Stimulated activated CD8-positive, alpha-beta memory T cell treated with anti-CD3 and anti-CD28 coated beads, Interleukin-7, amount 100 ng/mL, for 1 hour (primary cell): ENCODE measurements at places on chromosomes 5 and 9.

- no peak for DNase-seq
Measured at GRCh38 chr9:84499969-84500582, 159.5 kb upstream of the SLC28A3 start.

- no peak for DNase-seq
Measured at GRCh38 chr9:72485821-72486593, 35.4 kb upstream of the TMC1 start.

DNA sequence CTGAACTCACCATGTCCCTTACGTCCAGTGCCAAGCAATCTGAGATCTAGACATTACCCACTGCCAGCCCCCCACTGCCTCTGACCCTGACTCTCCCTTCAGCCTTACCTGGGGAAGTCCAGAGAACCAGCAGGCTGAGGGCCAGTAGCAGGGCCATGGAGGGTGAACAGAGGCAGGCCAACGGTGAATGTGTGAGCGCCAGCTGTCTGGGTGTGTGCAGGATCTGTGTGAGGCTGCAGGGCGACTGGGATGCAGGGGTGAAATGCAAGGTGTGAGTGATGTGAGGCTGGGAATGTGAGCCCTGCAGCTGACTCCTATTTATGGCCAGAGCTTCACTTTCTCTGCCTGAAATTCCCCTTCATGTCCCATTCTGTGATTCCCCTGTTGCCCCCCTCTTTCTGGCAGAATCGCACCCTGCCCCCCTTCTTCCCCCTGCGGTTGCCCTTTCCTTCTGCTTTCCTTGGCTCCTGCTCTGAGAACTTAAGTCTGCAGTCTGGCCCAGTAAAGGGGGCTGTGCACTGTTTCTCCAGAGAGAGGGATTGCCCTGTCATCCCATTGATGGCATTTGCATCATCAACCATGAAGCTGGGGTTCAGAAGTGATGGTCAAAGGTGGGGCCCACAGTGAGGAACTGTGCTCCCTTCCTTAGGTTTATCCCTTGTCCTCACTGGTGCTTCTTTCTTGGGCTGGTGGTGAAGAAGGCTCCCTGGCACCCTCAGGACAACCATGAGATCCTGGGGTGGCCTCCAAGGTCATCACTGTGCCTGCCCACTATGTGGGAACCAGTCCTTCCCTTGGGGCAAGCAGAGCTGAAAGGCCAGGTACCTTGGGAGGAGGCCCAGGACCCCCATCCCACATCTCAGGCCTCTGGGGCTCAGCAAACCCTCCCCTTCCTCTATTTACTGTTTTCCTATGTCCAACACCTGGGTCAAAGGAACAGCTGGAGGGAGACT lies at the start of gene CCL19:
TSS of gene CCL19 (minus strand) at position 294 of the 953 bp plus-strand sequence. CDS start at position 157, 137 bp downstream.
- no peak for DNase-seq

- no peak for DNase-seq
Measured at GRCh38 chr5:172380987-172381643, 73.2 kb downstream of the SH3PXD2B start.

DNA sequence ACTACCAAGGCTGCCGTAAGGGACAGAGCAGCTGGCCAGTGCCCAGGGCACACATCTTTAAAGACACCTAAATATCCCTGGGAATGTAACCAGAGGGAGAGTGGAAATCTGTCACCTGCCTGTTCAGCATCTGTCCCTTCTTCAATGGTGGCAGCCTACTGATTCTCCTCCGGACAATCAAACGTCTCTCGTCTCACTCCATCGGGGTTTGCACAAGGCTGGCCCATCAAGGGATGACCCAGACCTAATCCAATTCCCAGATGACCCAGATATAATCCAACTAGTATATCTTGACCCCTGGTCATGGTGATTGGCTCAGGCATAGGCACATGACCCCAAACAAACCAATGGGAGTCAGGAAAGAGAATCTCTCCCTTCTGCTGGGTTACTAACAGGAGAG lies 93.5 kb downstream of the HRH2 start:
- no peak for DNase-seq

GRCh38 chr5:77733130-77733529 lies 43.0 kb downstream of the TBCA start:
- no peak for DNase-seq

- no peak for DNase-seq
Measured at GRCh38 chr9:76932757-76933156, 26.8 kb upstream of the PRUNE2 start.

GRCh38 chr5:4370218-4370617 lies 769.9 kb upstream of the ADAMTS16 start:
- DNase-seq = no peak

DNA sequence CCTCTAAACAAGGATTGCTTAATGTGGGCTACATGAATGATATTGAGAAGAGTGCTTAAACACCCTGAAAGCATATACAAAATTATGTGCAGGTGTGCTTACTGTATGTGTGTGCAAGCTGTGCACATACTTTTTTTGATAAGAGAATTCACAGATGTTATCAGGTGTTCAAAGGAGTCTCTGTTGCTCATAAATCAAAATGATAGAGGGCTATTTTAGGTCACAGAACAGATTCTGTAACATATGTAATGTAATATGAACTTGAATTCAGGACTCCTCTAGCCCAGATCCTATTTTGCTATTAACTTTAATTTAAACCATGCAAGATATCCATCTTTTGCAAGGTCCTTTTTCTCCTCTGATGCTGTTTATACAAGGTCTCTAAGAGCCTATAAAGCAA lies 38.2 kb downstream of the CCDC192 start:
- no peak for DNase-seq

DNA sequence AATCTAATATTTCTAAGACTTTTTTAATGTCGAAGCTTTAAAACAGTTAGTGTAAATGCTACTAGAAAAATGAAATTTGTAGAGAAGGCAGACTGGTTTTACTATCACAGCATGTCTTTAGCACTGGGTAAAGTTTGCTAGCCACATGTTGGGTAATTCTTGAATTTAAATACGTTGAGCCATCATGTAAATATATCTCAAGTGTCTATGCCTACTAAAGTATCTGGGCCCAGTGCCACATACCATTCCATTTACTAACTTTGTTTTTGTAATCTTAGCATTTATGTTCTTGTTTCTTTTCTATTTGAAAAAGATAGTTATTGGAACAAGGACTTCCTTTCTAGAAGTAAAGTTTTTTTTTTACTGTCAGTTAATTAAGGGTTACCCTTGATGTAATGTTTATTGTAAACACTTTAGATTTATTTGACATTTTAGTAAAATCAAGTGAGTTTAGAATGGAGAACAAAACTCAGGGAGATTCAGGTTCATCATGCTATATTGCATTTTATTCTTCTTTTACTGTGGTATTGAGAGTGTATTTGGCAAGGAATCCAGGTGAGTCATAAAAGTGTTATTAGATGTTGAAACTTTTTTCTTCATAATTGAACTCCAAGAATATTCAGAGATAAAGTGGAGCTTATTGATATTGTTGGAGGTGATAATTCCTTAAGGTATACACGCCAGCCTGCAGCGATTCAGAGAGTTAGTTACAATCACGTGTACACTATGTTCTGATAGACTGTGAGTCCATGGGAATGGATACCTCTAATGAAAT lies 182.4 kb downstream of the CCDC171 start:
- no peak for DNase-seq

- no peak for DNase-seq
Measured at GRCh38 chr5:56692359-56693219, 122.8 kb upstream of the MAP3K1 start.

DNA sequence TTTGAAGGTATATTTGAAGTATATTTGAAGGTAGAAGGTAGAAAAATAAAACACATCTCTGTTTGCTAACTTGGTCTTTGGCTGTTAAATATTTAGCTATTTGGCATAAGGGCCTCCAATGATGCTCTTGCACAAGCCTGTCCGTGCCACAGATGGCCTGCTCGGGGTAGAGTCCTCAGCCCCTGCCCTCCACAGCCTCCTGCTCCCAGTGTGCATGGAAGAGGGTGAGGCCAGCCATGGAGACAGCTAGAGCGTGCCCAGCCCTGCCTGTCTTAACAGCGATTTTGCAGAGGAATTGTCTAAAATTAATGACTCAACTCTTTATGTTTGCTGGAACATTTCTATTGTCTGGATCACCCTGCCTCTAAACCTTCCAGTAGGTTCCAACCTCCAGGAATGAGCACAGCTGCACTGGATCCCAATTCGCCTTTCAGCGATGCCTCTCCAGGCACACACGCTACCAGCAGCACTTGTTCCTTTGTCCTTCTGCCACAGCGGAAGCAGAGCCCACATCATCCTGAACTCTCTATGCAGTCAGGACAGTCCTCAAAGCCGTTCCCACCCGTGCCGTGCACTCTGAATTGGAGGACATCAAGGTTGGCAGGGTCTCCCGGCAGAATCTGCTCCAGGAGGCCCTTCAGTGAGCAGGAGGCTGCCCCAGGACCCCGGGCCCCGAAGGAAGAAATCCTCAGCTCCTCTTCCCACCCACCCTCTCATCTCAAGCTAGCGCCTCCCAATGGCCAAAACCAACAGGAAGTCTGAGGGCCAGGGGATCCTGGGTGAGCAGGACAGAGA lies 254.0 kb upstream of the IRX1 start:
- DNase-seq = no peak

DNA sequence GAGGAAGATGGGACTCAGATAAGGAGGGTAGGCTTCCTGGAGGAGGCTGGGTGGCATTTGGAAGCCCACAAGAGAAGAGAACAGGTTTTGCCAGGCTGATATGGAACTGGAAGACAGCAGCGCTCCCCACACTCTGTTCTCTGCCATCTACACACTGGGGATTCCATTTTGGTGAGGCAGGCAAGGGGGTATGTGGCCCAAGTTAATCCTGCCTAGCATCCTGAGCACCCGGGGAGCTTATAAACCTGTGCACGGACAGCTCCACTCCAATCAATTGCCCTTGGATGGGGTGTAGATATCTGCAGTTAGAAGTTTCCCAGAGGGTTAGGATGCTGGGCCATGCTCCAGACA lies 158.8 kb downstream of the MACROH2A1 start:
- DNase-seq = no peak

GRCh38 chr5:42666869-42667268 lies 89.7 kb upstream of the CCDC152 start:
- DNase-seq = no peak

DNA sequence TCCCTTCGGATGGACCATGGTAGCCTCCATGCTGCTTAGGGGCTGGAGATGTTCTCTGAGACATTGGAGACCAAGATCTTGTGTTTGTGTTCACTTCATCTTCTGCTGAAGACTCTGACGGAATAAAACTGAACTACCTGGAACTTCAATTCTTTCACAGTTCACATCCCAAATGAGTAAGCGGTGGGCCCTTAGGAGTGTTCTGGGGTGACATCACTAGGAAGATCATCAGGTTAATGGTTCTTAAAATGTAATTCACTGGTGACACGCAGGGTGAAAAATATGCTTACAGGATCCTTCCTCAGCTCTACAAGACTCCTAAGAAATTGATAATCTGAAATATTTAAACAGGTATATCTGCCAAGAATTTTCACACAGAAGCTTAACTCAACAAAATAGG lies 561.5 kb downstream of the SEMA5A start:
- no peak for DNase-seq

DNA sequence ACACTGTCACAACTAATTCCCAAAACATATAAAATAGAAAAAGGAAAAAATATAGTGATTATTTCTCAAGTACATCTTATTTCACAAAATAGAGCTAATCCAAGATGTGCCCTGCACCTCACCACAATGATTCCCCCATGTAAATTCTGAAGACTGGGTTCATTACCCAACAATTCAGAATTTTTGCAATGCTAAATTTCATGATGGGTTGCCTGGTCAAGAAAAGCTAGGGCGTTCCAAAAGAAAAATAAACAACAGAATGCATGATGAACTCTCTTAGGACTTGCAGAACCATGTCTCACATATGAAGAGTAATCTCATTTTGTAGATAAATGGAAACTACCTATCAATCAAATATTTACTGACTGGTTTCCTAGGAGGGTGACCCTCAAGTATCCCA lies 259.6 kb upstream of the NFIL3 start:
- DNase-seq = no peak

GRCh38 chr5:124262991-124263571 lies 483.4 kb downstream of the ZNF608 start:
- DNase-seq = no peak

DNA sequence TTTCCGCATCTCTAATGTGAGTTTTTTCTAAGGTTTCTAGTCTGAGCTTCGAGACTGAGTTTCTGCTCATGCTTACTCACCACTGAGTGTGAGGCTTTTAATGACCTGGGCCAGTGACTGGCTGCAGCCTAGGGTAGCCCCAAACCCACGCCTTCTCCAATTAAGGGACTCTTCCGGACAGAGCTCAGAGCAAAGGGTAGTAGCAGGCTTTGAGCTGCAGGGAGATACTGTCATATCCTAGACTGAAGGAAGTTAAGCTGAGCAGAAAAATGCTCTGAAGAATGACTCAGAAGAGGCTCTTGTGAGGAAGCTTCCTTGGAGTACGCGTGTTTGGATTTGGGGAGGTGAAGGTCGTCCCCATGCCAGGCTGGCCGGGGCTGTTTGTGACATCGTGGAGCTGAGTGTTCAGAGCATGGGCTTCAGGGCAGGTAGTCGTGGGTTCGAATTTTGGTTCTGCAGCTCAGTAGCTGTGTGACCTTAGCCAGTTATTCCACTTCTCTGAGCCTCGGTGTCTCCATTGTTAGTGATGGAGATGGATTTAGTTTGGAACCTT lies 3.5 kb downstream of the USP20 start:
- no peak for DNase-seq

DNA sequence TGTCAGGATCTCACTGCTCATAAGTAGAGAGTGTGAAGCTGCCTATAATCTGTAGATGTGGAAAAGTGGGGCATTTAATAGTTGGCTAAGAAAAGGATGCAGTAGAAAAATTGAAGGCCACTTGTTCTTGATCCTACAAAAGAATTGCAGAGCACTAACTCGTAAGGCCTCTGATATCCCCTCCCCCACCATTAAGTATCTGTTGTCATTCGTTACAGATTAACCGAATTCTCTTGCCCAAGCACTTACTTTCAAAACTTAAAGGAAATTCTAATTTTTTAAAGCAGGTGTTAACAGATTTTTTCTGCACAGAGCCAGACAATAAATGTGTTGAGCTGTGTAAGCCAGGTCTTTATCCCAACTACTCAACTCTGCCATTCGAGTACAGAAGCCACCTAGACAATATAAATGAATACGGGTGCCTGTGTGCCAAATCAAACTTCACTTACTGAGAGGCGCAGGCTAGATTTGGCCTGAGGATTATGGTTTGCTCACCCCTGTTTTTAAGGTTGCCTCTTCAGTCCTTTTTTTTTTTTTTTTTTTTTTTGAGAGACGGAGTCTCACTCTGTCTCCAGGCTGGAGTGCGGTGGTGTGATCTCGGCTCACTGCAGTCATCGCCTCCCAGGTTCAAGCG lies 234.8 kb downstream of the RFK start:
- DNase-seq = no peak

DNA sequence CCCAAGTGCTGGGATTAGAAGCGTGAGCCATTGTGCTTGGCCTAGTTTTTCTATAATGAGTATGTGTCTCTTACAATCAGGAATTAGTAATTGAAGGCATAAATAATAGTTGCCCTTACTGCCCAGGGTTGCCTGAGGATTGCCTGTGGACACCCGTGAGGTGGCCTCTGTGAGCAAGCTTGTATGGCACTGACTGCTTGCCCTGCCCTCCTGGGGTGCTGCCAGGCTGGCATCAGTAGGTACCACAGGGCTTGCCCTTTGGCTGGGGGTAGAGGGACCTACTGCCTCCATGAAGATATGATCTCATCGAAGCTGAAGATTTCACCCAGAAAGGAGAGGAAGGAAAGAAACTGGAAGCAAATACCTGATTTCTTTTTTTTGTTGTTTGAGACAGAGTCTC lies 23.8 kb upstream of the PHF19 start:
- DNase-seq = no peak
